ENCODE measurements at places on chromosomes 4 and X. TPM values are rescaled to one million over a fixed set of nuclear protein-coding genes. Genes with fewer than 3 reads are reported as not detected.

GRCh38 chr4:68469482-68469881 is 22.2 kb downstream of the TMPRSS11E start:
- no peak overlapping the region for H3K27ac ChIP-seq
- DNase-seq, result no peak
- H3K4me1 ChIP-seq, result no peaks in the 10 kb centered on the region

DNA sequence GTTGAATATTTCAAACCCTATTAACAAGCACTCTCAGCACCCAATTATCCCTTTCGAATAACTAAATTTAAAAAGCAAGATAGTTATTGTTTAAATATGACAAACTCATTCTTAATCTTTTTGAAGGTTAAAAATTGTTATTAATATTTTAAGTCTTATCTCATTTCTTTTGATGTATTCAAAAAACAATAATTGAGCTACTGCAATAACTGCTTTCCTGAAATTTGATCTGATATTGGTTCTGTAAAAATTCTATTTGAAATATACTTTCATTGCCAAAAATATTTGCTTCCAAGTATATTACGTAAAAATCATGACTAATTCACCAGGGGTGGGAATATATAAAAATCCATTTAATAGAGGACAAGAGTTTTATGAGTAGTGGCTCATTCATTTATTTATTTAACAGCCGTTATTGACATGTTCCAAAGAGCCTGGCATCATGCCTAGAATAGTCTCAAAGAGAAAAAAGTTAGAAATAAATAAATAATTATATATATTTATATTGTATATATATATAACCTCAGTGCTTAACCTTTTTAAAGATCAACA is 34.4 kb downstream of the GLRA3 start:
- no peak for DNase-seq
- no peak overlapping the region for H3K4me3 ChIP-seq
- H3K27ac ChIP-seq, result no peak overlapping the region
- H3K4me1 ChIP-seq, result no peaks in the 10 kb centered on the region

DNA sequence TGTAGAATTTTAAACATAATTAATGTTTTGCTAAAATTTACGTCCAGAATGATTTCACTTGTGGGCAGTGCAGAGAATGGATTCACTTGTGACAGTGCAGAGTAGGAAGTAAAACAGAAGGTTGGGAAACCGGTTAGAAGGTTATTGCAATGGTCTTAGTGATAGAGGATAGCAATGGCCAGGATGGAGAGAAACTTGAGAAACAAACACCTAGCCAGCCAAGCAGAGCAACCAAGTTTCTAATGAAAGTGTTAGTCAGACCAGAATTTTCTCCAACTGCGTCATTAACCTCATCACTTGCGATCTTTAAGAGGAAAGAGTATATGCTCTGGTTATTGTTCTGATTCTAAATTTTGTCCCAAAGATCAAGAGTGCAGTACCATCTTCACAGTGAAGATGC is 50.0 kb upstream of the TBC1D9 start:
- no peak overlapping the region for H3K4me3 ChIP-seq
- no peaks in the 10 kb centered on the region for H3K27me3 ChIP-seq
- H3K36me3 ChIP-seq, result no peaks in the 10 kb centered on the region
- no peak for DNase-seq

- no peaks in the 10 kb centered on the region for H3K36me3 ChIP-seq
- H3K4me3 ChIP-seq, result no peak overlapping the region
- H3K27me3 ChIP-seq, result peaks cover 6% of the 10 kb centered on the region
- no peaks in the 10 kb centered on the region for H3K4me1 ChIP-seq
Measured at GRCh38 chr4:41718907-41719306, 29.6 kb downstream of the PHOX2B start.

DNA sequence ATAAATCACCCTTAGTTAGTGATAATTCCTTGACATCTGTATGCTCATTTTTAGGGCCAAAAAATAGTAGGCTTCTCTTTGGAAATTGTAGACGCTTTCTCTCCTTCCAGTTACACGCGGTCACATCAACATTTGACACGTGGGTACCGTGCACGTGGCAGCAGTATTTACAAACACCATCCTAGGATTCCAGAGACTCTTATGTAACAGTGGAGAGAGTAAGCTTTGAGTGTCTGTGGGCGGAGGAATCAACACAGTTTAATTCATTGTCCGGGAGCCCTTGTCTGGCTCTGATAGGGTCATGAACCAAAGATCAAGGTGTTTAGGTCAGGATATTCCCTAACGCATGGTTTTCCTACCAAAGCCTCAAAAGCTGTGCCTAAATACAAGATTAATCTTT is 12.2 kb downstream of the TET2 start:
- DNase-seq, result peak; percentile 30
- H3K36me3 ChIP-seq, result peaks cover 4% of the 10 kb centered on the region
- H3K4me1 ChIP-seq, result no peaks in the 10 kb centered on the region
- no peaks in the 10 kb centered on the region for H3K27me3 ChIP-seq

DNA sequence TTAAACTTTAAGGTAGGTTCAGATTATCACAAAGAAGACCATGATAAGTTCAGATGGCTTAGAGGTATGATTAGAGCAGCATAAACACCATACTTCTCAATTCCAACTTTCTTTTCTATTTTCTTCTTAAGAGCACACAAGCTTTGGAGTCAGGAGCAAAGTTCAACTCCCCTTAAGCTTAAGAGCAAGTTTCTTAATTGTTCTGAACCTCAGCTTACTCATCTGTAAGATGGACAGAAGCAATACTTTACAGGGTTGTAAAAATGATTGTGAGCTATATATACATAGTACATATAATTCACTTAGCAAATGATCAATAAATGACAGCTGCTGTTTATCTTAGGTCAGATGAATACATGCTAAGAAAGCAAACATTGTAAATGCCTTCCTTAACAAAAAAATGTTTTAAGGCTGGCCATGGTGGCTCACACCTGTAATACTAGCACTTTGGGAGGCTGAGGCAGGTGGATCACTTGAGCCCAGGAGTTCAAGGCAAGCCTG is 25.0 kb upstream of the RPS3A start:
- no peaks in the 10 kb centered on the region for H3K36me3 ChIP-seq
- no peak overlapping the region for H3K27ac ChIP-seq
- H3K27me3 ChIP-seq, result no peaks in the 10 kb centered on the region
- H3K4me1 ChIP-seq, result no peaks in the 10 kb centered on the region
- no peak for DNase-seq
- H3K4me3 ChIP-seq, result no peak overlapping the region

DNA sequence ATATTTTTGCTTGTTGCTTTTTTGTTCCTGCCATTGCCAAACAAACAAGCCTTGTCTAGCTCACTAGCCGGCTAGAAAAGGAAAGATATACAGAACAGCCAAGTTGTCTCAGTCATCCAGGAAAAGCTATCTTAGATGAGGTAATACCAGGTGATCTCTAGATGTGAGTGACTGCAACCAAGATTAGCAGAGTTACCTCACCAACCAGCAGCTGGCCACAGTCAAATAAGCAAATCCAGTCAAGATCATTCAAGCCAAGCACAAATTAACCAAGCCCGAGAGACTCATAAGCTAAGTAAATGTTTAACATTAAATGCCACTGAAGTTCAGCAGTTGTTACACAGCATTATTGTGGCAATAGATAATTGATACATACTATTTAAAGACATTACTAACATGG is 108.6 kb downstream of the CENPC start:
- H3K27me3 ChIP-seq, result no peaks in the 10 kb centered on the region
- H3K4me3 ChIP-seq, result no peak overlapping the region
- H3K27ac ChIP-seq, result no peak overlapping the region
- no peaks in the 10 kb centered on the region for H3K36me3 ChIP-seq

DNA sequence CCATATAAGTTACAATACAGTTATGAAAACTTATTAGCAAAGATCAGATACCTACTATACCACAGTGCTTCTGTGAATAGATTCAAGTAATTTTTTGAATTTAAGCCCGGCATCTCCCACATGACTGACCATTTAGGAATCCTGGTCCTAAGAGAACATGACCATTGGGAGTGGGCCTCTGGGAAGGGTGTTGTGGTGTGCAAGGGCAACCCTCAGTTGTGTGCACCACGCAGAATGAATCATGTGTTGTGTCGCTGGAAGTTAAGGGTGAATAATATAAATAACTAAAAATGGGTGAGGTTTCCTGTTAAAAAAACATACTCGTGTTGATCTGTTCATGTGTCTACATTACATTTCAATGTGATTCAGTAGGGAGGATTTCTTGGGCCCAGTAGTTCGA is 15.5 kb downstream of the CPE start:
- H3K36me3 ChIP-seq, result no peaks in the 10 kb centered on the region
- H3K27ac ChIP-seq, result no peak overlapping the region
- DNase-seq, result no peak
- H3K4me1 ChIP-seq, result no peaks in the 10 kb centered on the region
- H3K4me3 ChIP-seq, result no peak overlapping the region

DNA sequence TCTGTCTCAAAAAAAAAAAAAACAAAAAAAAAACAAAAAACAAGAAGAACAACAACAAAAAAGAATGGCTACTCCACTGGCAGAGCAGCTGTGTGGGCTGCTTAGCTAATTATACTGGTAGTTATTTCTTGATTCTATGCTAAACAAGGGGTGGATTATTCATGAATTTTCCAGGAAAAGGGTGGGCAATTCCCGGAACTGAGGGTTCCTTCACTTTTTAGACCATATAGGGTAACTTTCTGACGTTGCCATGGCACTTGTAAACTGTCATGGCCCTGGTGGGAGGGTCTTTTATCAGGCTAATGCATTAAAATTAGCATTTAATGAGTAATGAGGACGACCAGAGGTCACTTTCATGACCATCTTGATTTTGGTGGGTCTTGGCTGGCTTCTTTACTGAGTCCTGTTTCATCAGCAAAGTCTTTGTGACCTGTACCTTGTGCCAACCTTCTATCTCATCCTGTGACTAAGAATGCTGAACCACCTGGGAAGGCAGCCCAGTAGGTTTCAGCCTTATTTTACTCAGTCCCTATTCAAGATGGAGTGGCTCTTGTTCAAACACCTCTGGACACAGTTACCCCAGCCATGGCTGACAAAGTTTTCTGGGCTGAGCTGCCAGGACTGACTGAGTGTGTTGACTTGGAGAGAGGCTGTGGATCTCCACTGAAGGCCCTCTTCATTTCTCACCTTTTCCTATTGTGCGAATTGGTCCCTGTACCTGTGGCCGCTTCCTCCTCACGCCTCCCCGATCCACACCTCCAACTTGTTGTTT is 1.3 kb upstream of the OCIAD2 start:
- no peaks in the 10 kb centered on the region for H3K36me3 ChIP-seq
- no peak for DNase-seq
- peaks cover 12% of the 10 kb centered on the region for H3K4me1 ChIP-seq
- no peak overlapping the region for H3K27ac ChIP-seq

DNA sequence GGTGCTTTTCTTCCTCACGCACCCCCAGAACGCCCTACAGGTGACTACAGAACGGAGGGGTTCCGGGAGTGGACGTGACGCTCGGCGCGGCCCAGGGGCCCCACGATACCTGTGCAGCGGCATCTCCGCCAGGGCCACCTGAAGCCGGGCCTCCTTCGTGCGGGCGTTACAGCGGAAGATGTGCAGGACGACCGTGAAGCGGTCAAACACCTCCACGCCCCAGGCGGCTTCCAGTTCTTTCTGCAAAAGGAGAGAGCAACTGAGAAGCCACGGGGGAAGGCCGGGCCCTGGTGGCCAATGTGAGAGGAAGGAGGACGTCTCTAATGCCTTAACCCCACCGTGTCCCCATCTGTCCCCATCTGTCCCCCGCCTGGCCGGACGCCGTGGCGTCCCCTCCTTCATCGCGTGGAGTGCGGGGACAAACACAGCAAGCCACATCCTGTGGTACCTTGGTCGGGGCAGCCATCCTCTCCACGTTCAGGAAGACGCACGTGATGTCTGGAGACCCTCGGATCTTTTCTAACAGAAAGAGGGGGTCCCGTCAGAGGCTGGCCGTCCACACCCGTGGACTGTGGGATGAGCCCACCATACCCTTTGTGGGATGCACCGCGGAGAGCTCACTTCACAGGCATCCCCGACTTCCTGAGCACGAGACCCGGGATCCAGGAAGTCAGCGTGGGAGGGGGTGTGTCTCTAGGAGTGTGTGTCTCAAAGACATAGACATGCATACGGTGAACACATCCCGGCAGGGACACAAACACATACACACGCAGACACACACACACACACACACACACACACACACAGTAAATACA is 3.6 kb downstream of the GTPBP6 start:
- peaks cover 10% of the 10 kb centered on the region for H3K4me1 ChIP-seq
- no peak overlapping the region for H3K27ac ChIP-seq
- peaks cover 58% of the 10 kb centered on the region for H3K36me3 ChIP-seq
- no peaks in the 10 kb centered on the region for H3K27me3 ChIP-seq
- H3K4me3 ChIP-seq, result no peak overlapping the region
- no peak for DNase-seq

GRCh38 chrX:997631-998137 is 214.8 kb downstream of the CRLF2 start:
- no peaks in the 10 kb centered on the region for H3K4me1 ChIP-seq
- no peaks in the 10 kb centered on the region for H3K27me3 ChIP-seq
- no peak overlapping the region for H3K27ac ChIP-seq
- no peak overlapping the region for H3K4me3 ChIP-seq
- H3K36me3 ChIP-seq, result no peaks in the 10 kb centered on the region
- no peak for DNase-seq

- H3K27me3 ChIP-seq, result peaks cover 17% of the 10 kb centered on the region
- H3K36me3 ChIP-seq, result no peaks in the 10 kb centered on the region
- H3K4me3 ChIP-seq, result no peak overlapping the region
- H3K27ac ChIP-seq, result no peak overlapping the region
Measured at GRCh38 chrX:40278340-40279090, 180.8 kb upstream of the BCOR start.

- H3K27me3 ChIP-seq, result peaks cover 18% of the 10 kb centered on the region
- no peak overlapping the region for H3K27ac ChIP-seq
- no peaks in the 10 kb centered on the region for H3K36me3 ChIP-seq
- DNase-seq, result no peak
Measured at GRCh38 chrX:131881194-131881593, 141.9 kb upstream of the STK26 start.

- peaks cover 12% of the 10 kb centered on the region for H3K27me3 ChIP-seq
- DNase-seq, result peak; percentile 72
- H3K36me3 ChIP-seq, result no peaks in the 10 kb centered on the region
- peaks cover 10% of the 10 kb centered on the region for H3K4me1 ChIP-seq
- H3K27ac ChIP-seq, result peak within 1 kb of the TSS; percentile 52
- H3K4me3 ChIP-seq, result peak within 1 kb of the TSS; percentile 65
Measured at GRCh38 chr4:176792326-176793059, at the start of gene VEGFC. VEGFC (minus strand) TSS chr4:176792922; CDS start chr4:176792311, 611 bp downstream.

- no peak overlapping the region for H3K4me3 ChIP-seq
- no peaks in the 10 kb centered on the region for H3K27me3 ChIP-seq
- DNase-seq, result peak; percentile 88
- H3K27ac ChIP-seq, result peak overlapping the region; percentile 83
Measured at GRCh38 chr4:53899586-53900270, 164.7 kb downstream of the CHIC2 start.

VCX3A gene
- not detected for total RNA-seq

NDP gene
- 1.3 TPM for total RNA-seq

HERC5 gene
- total RNA-seq, result 1.8 TPM

FAT4 gene
- total RNA-seq, result 45.4 TPM

SSX3 gene
- not detected for total RNA-seq

CT45A3 gene
- not detected for total RNA-seq

DRD5 gene
- total RNA-seq, result 0.09 TPM

RIPPLY1 gene
- total RNA-seq, result 0.53 TPM

PHEX gene
- total RNA-seq, result 4.9 TPM

EDA gene
- total RNA-seq, result 12.3 TPM

TCP11X2 gene
- not detected for total RNA-seq

KLF8 gene
- 3.3 TPM for total RNA-seq

Measured in muscle of leg (tissue), 16 donors.